ENCODE measurements at places on chromosomes 12 and 14. TPM values are rescaled to one million over a fixed set of nuclear protein-coding genes. Genes with fewer than 3 reads are reported as not detected.
A peak's percentile ranks its signal among the peaks of the same experiment; 100 is the strongest.

MGP gene
- not detected for total RNA-seq

CLMN gene
- not detected for total RNA-seq

SUOX gene
- total RNA-seq, result 39.8 TPM

DNA sequence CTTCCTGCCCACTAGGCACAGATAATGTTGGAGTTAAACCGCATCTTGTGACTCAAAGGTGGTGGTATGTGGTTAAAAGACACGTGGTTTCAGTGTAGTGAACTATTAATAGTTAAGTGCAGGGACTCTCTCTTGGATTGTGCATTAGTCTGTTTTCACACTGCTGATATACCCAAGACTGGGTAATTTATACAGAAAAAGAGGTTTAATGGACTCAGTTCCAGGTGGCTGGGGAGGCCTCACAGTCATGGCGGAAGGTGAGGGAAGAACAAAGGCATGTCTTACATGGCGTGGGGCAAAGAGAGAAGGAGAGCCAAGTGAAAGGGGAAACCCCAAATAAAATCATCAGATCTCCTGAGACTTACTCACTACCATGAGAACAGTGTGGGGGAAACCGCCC lies 362.3 kb downstream of the GLT1D1 start:
- DNase-seq, result no peak

DNA sequence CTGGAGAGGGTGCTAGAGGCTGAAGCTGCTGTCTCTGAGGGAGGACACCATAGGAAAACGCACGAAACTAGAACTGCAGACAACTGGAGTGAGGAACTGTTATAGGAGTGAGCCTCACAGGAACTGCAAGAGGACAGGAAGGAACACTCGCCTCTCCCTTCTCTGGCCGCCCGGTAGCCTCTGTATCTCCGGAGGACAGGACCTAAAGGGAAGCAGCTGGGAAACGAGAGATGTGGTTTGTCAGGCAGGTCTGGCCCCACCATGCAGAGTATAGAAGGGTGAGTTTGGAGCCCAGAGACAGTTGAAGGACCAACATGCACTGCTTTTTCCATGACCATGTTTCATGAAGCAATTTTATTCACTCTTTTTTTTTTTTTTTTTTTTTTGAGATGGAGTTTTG lies 127.3 kb downstream of the EFCAB11 start:
- DNase-seq, result no peak

DNA sequence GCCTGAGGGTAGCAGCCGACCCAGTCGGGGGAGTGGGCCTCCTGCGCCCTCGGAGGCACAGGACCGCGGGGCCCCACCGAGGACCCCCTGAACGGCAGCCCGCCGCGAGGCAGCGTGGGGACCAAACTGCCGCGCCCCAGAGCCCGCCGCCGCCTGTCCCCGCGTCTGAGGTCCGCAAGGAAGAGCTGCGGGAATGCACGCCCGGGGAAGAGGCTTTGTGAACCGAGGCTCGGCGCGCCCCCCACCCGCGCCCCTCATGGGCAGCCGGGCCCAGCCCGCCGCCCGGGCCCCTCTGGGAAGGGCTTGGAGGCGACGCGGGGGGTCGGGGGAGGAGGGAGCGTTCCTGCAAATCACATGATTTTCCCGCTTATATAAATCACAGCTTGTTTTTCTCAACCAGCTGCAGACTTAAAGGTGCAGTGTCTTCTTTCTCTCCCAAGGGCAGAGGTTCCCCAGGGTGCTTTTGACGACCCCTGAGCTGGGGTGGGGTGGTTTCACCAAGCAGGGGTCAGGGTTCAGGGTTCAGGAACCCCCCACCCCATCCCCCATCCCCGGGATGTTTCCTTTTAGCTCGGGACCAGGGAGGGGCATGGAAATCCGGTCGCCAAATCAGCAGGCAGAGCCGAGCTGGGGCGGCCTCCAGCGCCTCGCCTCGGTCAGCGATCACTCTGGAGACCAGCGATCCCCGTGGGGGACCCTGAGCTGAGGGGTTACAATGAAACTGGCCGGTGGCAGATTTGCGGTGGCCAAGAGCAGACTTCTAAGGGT lies 44.7 kb upstream of the ATP23 start:
- DNase-seq, result peak; percentile 83

DNA sequence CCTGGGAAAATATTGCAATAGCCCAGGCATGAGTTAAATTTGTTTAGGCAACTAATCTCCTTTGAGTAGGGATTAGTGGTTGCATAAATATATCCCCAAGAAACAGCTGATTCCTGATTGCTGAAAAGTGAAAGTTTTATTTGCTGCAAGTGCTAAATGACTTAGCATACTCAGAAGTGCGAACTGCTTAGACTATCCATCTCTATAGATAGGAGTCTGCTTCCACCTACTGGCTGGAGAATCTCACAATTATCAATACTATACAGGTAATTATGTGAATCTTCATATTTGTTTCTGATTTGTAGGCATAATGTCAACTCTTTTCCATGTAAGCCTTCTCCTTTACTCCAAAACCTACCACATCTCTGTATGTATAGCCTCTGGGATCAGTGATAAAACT lies 12.0 kb upstream of the SLCO1B3 start:
- DNase-seq, result peak; percentile 48

DNA sequence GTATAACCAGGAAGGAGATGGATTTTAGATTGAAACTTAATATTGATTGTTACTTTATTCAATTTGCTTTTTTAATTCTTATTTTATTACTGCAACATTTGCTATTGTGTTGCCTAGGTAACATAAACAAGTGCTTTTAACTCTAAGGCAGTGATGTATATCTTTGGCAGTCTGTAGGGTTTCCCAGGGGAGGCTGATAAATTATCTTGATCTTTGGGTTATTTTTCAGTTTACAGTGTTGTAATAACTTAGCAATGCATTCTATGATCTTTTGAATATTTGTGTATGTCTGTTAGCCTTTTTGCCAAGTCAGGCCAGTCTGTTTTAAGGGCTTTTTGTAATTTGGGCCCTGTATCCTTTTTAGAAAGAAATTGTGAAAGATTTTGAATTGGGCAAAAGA lies 7.8 kb upstream of the DTD2 start:
- DNase-seq, result no peak

DNA sequence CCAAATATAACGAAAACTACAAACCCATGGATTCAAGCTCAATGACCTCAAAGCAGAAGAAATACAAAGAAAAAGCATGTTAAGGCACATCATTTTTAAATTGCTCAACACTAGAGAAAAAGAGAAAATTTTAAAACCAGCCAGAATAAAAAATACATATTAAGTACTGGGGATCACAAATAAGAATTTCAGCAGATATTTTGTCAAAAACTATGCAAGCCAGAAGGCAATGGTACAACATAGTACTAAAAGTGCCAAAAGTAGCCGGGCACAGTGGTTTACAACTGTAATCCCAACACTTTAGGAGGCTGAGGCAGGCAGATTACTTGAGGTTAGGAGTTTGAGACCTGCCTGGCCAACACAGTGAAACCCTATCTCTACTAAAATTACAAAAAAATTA lies 10.2 kb downstream of the SGPP1 start:
- no peak for DNase-seq

DNA sequence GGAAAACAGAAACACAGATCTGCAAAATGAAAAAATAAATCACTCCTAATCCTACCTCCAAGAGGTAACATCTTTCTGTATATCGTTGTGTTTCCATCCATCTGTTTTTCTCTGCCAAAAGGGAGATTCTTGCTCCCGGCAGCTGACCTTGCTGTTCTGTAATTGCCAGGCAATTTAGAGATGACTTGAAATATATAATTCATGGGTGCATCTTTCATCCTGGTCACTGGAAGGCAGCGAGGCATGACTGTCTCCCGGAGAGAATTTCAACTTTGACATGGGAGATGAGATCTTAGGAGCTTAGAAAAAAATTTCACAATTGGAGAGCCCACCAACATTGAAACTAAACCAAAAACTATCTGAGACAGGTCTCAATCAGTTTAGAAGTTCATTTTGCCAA lies 53.0 kb downstream of the WSCD2 start:
- no peak for DNase-seq
